Stimulated activated CD8-positive, alpha-beta memory T cell treated with anti-CD3 and anti-CD28 coated beads, Interleukin-7, amount 100 ng/mL, for 1 hour (primary cell): ENCODE measurements at places on chromosomes 1 and 21.

DNA sequence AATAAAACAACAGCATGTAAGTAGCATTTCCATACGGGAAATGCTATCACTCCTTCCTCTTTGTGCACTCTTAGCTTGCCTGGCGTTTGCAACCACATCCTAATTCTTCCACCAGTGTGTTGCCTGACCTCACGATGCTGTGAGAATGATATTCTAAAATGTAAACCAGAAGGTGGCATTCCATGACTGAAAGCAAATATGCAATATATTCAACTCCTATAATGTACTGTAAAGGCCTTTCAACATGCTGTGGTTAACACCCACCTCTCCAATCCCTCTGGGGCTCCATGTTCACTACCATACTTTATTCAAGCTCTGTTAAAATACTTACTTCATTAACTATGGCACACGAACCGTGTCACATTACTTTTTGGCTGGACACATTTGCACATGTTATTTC is 420.6 kb upstream of the DEPDC1 start:
- no peak for DNase-seq

DNA sequence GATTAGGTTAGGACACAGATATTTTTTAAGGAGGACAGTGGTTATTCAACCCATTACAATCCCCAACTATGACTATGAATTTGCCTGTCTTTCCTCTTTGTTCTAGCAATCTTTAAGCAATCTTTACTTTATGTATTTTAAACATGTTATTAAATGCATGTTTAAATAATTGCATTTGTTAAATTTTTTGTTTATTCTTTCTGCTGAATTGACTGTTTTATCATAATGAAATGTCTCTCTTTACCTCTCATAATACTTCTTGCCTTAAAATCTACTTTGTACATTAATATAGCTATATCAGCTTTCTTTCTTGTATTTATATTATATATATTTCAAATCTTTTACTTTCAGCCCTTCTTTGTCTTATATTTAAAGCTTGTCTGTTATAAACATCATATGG is 46.1 kb downstream of the CR1L start:
- DNase-seq = no peak

- DNase-seq = no peak
Observed at GRCh38 chr1:219461981-219462400, 150.9 kb downstream of the ZC3H11B start.

GRCh38 chr1:184745110-184745509 is 9.5 kb downstream of the EDEM3 start:
- no peak for DNase-seq

DNA sequence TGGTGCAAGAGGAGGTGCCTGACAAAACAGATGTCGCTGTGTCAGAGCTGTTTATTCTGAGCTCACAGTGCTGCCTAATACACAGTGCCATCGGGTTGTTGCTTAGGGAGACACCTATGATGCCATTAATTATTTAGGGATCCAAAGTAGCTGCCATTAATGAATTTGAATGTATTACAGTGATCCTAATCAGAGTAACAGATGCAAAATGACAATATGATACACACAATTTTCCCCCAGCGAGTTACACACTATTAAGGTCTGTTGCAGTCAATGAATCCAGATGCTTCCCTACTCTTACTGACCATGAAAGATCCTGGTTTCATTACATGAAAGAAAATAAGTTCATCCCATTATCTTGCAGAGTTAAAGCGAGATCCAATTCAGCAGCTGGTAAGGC is 91.3 kb downstream of the RWDD3 start:
- no peak for DNase-seq

DNA sequence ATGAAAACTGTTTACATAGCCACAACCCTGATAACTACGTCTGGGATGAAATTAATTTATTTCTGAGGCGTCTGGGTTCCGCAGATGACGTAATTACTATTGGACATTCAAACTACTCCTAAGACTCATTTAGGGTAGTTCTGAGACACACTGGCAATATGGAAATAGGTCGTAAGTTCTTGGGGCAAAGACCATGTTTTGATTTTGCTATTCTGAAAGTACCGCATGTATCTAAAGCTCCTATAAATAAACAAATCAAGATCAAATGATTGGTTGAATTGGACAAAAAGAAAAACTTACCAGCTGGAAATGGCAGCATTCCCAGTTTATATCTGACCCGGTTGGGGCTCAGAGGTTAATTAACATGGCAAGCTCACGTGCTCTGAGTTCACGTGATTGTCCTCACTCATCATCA is 74.3 kb downstream of the DHRS3 start:
- DNase-seq = no peak

DNA sequence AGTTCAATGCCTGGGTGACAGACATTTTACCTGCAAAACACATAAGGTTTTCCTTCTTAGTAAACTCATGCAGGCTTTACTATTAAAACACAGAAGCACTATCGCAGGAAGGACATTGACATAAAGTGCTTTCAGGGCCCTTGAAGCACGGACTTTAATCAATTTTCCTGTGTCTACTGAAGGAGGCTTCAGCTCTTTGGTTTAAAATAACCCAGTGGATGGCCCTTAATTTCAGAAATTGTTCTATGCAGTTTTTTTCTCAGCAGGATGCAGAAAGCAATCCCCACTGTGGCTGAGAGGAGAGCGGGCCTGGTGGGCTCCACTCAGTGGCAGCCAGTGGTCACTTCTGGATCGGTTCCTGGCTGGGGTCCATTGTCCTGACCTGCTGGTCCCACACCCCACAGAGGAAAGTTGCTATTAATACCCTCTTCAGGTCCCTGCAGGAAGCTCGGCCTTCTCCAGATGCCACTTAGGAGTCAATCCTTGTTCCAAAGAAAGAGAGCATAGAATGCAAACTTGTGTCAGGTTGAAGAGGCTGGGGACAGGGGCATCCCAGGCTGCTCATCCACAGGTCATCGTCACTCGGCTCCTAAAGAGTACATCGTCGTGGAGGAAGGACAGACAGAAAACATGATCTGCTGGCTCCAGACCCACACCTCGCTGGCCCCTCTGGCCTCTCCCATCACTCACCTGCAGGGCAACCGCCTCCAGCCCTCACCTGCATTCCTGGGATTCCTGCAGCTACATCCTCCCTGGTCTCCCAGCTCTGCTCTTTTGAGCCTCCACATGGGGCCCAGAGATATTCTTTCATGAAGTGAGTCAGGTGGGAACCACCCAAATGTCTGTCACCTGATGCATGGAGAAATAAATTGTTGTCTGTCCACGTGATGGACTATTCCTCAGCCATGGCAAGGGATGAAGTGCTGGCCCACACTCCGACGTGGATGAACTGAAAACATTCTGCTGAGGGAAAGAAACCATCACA is 153.1 kb downstream of the PSMG1 start:
- DNase-seq = no peak

GRCh38 chr1:154598871-154599635 is 8.9 kb downstream of the ADAR start:
- no peak for DNase-seq

GRCh38 chr21:43944757-43945156 is 67.4 kb upstream of the TRAPPC10 start:
- DNase-seq = no peak

DNA sequence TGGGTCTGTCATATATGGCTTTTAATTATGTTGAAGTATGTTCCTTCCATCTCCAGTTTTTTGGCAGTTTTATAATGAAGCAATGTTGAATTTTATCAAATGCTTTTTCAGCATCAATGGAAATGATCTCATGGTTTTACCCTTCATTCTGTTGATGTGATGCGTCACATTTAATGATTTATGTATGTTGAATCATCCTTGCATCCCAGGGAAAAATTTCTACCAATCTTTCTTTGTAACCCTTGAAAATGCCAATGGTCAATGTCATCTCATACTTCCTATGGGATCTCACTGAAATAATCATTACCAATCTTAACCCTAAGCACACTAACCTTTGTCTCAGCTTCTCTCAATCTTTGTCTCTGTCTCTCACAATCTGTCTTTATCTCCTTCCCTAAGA is 1004.0 kb downstream of the KCNT2 start:
- no peak for DNase-seq

GRCh38 chr1:38025233-38025632 is 12.7 kb downstream of the UTP11 start:
- no peak for DNase-seq

- no peak for DNase-seq
Observed at GRCh38 chr21:31011412-31011811, 26.9 kb downstream of the KRTAP19-8 start.

- no peak for DNase-seq
Observed at GRCh38 chr1:38586993-38587646, 272.5 kb downstream of the RRAGC start.

DNA sequence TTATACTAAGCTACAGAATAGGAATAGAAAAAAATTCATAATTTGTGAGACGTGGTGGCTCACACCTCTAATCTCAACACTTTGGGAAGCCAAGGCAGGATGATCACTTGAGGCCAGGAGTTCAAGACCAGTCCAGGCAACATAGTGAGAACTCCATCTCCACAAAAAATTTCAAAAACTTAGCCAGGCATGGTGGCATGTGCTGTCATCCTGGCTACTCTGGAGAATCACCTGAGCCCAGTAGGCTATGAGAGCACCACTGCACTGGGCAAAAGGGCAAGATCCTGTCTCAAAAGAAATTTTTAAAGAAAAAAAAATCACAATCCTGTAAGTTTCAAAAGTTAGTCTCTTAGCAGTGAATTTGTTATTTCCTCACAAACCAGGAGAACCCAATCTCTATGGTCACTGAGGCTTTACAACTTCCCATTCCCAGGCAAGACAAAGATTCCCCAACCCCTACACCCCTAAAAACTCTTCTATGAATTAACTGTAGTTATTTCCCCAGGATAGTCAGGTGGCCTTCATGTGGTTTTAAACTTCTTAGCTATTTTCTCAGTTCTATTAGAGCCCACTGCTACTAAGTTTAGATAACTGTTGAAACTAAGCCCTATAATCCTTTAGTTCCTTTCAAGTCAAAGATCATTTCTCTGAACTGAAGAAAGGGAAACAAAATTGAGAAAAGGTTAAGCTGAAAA is 74.5 kb downstream of the FOXJ3 start:
- DNase-seq = no peak

DNA sequence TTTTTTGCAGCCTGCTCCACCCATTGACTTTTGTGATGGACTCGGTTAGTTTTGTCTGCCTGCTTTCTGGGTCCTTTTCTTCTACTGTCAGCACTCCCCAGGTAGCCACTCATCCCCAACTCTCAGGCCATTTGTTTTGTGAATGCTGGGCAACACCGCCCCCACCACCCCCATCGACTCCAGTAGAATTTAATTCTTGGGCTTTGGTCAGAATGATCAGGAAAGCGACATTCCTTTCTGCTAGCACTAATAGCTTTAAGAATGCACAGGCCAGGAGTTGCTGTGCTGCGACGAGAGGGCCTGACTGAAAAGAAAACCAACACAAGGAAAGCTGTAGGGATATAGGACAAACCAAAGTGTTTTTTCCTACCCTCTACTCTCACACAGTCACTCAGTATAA is 144.4 kb downstream of the CDC7 start:
- no peak for DNase-seq

- DNase-seq = no peak
Observed at GRCh38 chr21:46056450-46056903, 41.4 kb upstream of the COL6A2 start.

GRCh38 chr1:3631320-3632260 is 6.8 kb downstream of the TPRG1L start:
- no peak for DNase-seq

GRCh38 chr1:161216945-161217712 is 2.0 kb downstream of the FCER1G start:
- no peak for DNase-seq

DNA sequence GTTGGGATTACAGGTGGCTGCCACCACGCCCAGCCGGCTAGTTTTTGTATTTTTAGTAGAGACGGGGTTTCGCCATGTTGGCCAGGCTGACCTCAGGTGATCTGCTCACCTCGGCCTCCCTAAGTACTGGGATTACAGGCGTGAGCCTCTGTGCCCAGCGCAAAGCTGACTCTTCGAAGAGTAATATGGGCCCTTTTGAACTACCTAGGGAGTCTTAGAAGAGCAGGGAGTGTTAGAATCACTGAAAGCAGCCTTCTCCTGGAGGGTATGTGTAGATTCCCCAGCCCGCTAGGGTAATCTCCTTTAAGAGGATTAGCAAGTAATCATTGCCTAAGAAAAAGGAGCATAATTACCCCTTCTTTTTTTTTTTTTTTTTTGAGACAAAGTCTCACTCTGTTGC is 6.5 kb upstream of the MAST2 start:
- no peak for DNase-seq

DNA sequence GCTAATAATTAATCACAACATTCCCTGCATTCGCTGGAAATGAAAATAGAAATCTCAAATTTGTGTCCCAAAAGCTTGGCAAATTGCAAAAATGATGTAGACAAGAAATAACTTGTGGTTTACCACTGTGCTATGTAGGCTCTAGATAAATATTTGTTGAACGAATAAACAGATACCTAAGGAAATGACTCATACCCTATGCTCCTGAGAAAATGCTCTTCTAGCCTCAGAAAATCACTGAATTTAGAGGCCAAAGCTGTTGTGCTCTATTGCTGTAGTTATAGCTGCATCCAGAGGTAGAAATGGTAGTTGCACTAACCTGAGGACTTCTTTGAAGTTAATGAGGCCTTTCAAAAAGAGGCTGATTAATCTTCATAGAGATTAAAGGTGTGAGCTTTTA is 142.0 kb upstream of the ZNHIT6 start:
- DNase-seq = no peak

DNA sequence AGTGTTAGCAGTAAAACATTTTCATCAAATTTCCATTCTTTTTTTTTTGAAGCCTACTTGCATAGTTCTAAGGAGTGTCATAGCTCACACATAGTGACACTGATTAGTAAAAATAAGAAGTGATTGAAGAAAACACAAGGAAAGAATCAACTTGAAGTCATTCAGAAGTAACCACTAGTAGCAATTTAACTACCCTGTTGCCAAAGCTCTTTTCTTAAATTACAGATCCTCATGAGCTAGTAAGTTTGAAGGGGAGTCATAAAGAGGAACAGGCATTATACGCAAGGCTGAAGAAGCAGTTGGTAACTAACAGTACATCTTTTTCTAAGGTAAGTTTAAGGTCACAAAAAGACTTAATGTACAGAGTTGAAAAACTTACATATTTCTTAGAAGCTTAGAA is 332.2 kb downstream of the CHRM3 start:
- DNase-seq = no peak

- DNase-seq = no peak
Observed at GRCh38 chr1:26315874-26316850, 1.6 kb upstream of the CD52 start.

DNA sequence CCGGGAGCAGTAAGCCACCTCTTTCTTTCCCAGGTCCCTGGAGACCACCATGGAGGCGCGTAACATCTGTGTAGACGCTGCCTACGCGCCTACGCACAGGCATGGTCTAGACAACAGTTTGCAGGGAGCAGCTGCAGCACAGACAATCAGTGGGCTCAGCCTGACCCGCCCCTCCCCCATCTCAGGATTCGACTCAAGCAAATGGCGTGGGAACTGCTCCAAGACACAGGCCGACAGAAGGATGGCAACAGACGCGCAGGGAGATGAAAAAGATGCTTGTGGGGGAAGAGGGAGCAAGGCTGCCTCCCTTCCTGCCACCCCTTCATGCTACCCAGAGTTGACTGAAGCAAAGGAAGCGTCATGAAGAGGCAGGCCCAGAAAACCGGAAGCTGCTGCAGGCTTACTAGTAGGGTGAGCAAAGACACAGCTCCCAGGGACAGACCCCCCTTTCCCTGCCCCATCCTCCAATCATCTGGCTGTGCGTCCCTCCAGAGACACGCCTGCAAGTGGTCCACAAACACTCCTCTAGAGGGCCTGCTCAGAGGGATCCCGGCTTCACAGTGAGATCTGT is 19.5 kb downstream of the STK40 start:
- no peak for DNase-seq
